ENCODE measurements at places on chromosomes 2 and 18.

- no peak for DNase-seq
Measured at GRCh38 chr2:217671871-217672270, 330.9 kb downstream of the TNS1 start.

- no peak for DNase-seq
Measured at GRCh38 chr2:99959261-99960014, 183.0 kb downstream of the AFF3 start.

DNA sequence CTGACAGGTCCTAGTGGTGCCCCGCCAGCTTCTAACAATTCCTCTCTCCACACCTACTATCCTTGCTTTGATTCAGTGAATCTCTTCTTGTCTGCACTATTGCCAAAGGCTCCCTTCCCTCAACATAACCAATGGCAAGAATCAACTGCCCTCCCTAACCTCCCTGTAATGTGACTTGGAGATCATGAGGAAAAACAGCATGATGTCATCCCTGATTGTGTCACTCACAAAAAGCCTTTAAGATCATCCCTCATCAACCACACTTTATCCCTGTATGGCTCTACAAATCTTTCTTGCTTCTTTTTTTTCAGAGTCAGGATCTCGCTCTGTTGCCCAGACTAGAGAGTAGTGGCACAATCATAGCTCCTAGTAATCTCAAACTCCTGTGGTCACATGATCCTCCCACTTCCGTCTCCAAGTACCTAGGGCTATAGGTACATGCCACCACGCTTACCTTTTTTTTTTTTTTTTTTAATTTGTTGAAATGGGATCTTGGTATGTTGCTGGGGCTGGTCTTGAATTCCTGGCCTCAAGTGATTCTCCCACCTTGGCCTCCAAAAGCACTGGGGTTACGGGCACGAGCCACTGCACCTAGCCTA, 19.7 kb downstream of the SAP130 start:
- no peak for DNase-seq

- no peak for DNase-seq
Measured at GRCh38 chr2:161217597-161218185, 57.5 kb downstream of the TANK start.

- DNase-seq = no peak
Measured at GRCh38 chr2:140344838-140345237, 1564.6 kb upstream of the NXPH2 start.

- DNase-seq = no peak
Measured at GRCh38 chr2:239456940-239457339, 56.1 kb upstream of the HDAC4 start.

- no peak for DNase-seq
Measured at GRCh38 chr2:16215902-16216557, 275.7 kb downstream of the MYCN start.
